ENCODE measurements at places on chromosomes 4 and X. TPM values are rescaled to one million over a fixed set of nuclear protein-coding genes. Genes with fewer than 3 reads are reported as not detected.

Gene GAGE13
- not detected for total RNA-seq

Gene GLRA3
- not detected for total RNA-seq

Gene GUF1
- 8.7 TPM for total RNA-seq

Gene HS6ST2
- 0.19 TPM for total RNA-seq

Gene GATA1
- not detected for total RNA-seq

Gene GNL3L
- total RNA-seq: 65.5 TPM

Gene AGTR2
- not detected for total RNA-seq

Data from dermis blood vessel endothelial cell (primary cell).